ENCODE measurements at places on chromosomes 2 and 18. TPM values are rescaled to one million over a fixed set of nuclear protein-coding genes. Genes with fewer than 3 reads are reported as not detected.

Gene BABAM2
- total RNA-seq, result 20.1 TPM

Gene SERPINB3
- total RNA-seq, result 0.17 TPM

Gene UNC80
- total RNA-seq, result 0.38 TPM

Gene GKN2
- not detected for total RNA-seq

GRCh38 chr2:151159109-151159662 is 102.5 kb downstream of the RBM43 start:
- no peak for DNase-seq

DNA sequence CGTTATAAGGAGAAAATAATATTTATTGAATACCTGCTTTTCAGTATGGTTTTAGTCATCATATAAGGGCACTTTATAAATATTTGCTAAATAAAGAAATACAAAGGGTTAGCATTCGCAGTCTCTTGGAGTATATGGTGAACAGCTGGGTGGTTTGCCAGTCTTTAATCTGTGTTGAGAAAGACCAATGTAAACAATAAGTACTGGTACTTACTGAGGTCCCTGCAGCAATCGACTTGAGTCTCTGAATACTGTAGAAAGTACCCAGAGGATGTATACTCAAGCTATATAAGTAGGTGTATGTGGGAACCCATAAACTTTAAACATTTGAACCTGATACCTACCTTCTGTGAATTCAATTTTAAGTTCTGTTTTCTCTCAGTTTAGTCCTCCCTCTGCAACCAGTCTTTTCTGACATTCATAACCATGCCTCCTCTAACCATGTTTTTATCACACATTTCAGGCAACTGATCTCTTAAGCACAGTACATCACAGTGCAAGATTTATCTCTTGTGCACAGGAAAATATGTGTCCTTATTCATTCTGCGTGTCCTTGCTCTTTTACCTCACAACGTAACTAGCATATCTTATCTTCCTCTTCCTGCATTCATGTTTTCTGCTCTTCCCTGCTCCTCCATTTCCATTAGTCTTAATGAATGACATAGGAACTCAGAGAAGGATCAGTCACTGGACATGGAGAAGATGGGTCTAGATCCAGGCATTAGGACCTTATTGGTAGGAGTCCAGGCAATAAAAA is 21.7 kb downstream of the C18orf63 start:
- no peak for DNase-seq

GRCh38 chr2:11663427-11663826 is 6.6 kb downstream of the NTSR2 start:
- no peak for DNase-seq

- DNase-seq, result no peak
Measured at GRCh38 chr2:237261327-237261726, 152.6 kb downstream of the COL6A3 start.

GRCh38 chr2:208363485-208363884 is 43.1 kb upstream of the PTH2R start:
- DNase-seq, result no peak

- no peak for DNase-seq
Measured at GRCh38 chr18:46213295-46213694, 109.1 kb downstream of the HAUS1 start.

All from H1 (cell line).